ENCODE measurements at places on chromosomes 3 and 15. TPM values are rescaled to one million over a fixed set of nuclear protein-coding genes. Genes with fewer than 3 reads are reported as not detected.

DNA sequence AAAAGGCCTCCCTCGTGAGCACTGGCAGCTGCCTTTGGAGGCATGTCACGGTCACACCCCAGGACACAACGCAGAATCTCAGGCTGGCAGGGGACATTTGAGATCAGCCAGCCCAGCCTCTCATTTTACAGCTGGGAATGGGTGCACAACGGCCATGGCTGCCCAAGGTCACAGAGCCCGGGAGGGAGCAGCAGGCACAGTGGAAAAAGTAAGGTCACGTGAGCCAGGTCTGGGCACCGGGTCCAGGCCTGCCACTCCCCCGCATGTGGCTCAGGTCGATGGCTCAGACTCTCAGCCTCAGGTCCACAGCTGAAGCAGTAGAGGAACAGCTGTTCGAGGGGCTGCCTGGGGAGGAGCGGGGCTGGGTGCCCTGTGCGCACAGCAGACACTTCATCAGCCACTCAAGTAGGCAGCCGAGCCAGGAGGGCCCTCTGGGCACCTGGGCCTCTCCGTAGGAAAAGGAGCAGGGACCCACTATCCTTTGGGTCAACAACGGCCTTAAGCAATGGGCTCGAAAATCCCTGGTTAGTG lies 260.6 kb downstream of the GOLGA6L6 start:
- no peak for DNase-seq

Gene RAB7A
- 85.5 TPM for total RNA-seq

DNA sequence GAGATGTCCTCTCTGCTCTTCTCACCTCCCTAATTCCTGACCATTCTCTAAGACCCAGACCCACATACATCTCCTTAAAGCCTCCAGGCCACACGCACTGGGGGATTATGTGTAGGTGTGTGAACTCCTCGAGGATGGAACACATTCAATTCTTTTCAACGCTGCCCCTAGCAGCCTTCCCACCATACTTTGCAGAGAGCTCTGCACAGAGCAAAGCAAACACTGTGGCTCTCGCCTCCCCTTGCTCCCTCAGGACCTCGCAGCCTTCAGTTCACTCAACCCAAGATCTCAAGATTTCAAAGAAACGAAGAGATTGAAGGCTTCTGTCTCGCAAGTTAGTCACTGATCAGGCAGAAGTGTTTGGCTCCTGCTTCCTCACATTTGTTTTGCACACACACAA lies 6.0 kb downstream of the ACTC1 start:
- no peak for DNase-seq

- no peak for DNase-seq
Observed at GRCh38 chr3:183064475-183064874, 34.8 kb downstream of the MCCC1 start.

DNA sequence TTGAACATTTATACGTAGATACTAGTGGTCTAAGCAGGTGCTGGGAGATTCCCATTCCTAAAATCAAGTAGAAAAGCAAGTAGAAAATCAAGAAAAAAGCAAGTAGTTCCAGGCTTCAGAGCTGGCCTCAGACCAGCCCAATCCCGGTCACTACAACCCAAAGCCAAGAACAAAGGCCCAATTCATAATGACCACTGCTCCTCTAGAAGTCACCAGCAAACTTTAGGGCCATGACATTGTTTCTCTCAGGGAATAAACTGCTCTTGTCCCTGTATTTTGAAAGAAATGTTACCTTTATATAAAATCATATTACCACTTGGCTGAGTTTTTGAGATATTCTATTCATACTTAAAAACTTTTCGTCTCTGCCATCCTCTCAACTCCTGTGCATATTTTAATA lies 106.3 kb upstream of the IL12A start:
- no peak for DNase-seq

Gene CYP11A1
- 0.64 TPM for total RNA-seq

DNA sequence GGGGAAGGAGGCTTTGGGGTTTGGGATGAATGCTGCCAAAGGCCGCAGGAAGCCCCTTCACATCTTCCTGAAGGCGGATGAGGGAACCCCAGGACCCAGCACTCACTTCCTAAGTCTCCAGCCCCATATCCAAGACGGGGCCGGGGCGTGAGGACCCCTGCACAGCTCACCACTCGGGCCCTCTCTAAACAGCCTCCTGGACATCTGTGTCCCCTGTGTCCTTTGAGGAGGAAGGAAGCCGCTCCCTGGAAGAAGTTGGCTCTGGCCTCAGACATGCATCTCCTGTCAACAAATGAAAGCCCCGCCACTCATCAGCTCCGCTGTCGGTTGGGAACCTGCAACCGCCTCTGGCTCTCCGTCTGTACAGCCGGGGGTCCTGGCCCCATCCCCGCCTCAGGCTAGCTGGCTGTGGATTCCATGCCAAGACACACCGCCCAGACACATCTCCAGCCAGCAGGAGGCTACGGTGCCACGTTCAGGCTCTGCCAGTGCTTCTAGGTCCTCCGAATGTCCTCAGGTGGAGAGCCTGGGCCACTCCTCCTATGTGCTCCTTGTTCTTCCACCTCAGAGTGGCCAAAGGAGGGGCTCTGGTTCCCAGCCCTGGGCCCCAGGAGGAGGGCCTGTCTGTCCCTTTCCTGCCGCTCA lies 140.0 kb upstream of the MEF2A start:
- no peak for DNase-seq

Gene UROC1
- total RNA-seq = under 0.01 TPM

Gene CILP
- under 0.01 TPM for total RNA-seq

GRCh38 chr15:78660584-78660983 lies 19.6 kb upstream of the CHRNB4 start:
- DNase-seq = no peak

- no peak for DNase-seq
Observed at GRCh38 chr3:189655617-189656016, 24.4 kb downstream of the TP63 start.

Gene SLC9A9
- total RNA-seq = 2.9 TPM

GRCh38 chr3:8757551-8758518 lies 11.6 kb downstream of the OXTR start:
- DNase-seq = peak; percentile 72

DNA sequence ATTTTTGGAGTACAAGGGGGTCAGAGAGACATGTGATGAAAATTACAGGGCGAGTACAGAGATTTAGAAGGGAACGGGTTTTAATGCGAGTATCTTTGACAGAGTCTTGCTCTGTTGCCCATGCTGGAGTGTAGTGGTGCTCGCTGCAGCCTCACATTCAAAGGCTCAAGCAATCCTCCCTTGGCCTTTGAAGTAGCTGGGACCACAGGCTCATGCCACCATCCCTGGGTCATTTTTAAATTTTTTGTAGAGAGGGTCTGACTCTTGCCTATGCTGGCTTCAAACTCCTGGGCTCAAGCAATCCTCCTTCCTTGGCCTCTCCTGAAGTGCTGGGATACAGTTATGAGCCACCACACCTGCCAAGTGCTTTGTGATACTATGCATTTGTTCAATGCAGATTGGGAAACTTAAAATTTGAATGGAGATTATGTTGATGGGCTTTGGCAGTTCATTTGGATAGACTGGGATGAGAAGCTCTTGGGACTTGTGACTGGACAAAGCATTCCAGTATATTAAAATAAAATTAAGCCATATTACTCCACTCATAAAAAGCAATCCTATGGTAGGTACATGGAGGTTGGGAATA lies 4.0 kb upstream of the LMLN start:
- DNase-seq = no peak

- DNase-seq = peak; percentile 64
Observed at GRCh38 chr3:188262913-188263683, 109.1 kb downstream of the LPP start.

GRCh38 chr3:105752791-105753415 lies 115.9 kb downstream of the CBLB start:
- peak; percentile 38 for DNase-seq

GRCh38 chr3:1263121-1263520 lies 170.3 kb downstream of the CNTN6 start:
- DNase-seq = no peak

- DNase-seq = peak; percentile 59
Observed at GRCh38 chr3:56042326-56042951, 425.8 kb downstream of the ERC2 start.

Gene BLM
- total RNA-seq = 4.8 TPM

DNA sequence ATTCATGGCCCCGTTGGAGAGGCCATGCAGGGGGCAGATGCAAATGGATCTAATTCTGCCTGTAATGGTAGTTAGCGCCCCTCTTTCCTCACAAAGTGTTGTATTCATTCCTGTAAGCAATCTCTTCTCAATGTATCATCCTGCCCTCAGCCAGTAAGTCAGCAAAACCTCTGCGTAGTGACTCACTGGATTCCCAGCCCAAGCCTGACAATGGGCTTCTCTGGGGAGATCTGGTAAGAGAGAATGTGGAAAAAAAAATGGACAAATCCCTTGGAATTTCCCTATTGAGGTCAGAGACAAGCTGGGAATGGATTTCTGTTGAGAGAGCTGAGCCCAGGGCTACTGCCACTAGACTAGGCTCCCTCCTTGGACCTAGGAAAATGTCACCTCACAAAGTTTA lies 25.4 kb downstream of the ADPGK start:
- peak; percentile 84 for DNase-seq

Gene LNP1
- total RNA-seq = 4.2 TPM

- DNase-seq = no peak
Observed at GRCh38 chr3:169172535-169172934, 491.0 kb downstream of the MECOM start.

Gene EPHB3
- 3.5 TPM for total RNA-seq

GRCh38 chr3:39419742-39420315 lies 13.3 kb downstream of the RPSA start:
- DNase-seq = no peak

DNA sequence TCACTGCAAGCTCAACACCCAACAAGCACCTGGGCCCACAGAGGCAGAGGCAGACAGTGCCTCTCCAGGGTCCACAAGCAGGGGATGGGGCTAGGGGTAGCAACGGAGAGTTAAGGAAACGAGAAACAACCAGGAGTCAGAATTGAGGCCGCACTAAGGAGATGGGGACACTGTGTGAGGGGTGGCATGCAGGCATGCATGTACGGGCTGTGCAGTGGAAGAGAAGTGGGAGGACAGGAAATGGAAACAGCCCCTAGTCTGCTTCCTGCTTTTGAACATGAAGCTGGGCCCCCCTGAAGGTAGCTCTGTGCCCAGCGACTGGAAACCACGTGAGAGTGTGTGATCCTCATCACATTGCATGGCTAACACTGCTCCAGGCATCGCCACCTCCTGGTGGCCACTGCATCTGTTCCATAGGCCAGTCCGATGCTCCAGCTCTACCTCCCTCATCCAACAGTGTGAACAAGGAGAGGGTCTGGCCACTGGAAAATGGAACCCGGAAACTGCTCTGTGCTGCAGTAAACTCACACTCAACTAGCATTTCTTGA lies 44.0 kb downstream of the XXYLT1 start:
- DNase-seq = peak; percentile 23

GRCh38 chr15:63008333-63009049 lies 34.1 kb upstream of the TPM1 start:
- no peak for DNase-seq

DNA sequence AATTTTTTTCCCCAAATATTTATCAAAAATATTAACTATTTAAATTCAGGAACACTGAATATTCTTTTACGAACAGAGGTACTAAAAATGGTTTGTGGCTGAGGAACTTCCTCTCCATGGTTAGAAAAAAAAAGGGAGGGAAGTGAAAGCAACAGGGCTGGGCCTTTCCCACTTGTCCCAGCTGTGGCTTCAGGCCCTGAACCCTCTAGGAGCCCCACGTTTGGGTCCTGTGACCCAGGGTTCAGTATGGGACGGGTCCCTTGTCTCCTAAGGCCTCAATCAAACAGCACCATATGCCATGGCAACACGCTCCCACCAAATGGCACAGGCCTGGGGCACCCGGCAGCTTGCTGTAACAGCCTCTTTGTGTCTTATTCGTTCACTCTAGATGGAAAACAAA lies 32.4 kb downstream of the POC1A start:
- DNase-seq = no peak

- DNase-seq = peak; percentile 19
Observed at GRCh38 chr3:64008487-64009351, 14.6 kb downstream of the PSMD6 start.

Gene TERB2
- total RNA-seq = not detected

GRCh38 chr3:157807280-157807679 lies 298.9 kb downstream of the SHOX2 start:
- DNase-seq = no peak

- DNase-seq = no peak
Observed at GRCh38 chr3:147680837-147681483, 271.8 kb downstream of the ZIC1 start.

DNA sequence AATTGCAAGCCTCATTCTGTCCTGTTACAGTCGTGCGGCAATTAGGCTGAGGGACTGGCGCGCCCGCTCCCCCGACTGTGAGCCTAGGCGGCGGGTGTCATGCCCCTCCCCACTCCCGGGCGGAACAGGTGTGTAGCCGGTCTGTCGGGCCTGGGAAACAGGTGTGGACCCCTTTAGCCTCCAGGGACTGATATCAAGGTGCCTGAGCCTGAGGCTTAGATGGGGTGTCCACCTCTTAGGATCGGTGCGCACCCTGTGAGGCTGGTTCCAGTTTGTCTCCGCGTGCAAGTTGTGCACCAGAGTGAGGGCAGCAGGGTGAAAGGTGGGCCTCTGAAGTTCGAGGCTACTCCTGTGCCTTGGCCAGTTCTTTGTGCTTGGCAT lies 686 bp downstream of the VPS8 start:
- no peak for DNase-seq

Gene PDCD10
- total RNA-seq = 84.1 TPM

Gene ARHGAP11A
- total RNA-seq = 25.5 TPM

DNA sequence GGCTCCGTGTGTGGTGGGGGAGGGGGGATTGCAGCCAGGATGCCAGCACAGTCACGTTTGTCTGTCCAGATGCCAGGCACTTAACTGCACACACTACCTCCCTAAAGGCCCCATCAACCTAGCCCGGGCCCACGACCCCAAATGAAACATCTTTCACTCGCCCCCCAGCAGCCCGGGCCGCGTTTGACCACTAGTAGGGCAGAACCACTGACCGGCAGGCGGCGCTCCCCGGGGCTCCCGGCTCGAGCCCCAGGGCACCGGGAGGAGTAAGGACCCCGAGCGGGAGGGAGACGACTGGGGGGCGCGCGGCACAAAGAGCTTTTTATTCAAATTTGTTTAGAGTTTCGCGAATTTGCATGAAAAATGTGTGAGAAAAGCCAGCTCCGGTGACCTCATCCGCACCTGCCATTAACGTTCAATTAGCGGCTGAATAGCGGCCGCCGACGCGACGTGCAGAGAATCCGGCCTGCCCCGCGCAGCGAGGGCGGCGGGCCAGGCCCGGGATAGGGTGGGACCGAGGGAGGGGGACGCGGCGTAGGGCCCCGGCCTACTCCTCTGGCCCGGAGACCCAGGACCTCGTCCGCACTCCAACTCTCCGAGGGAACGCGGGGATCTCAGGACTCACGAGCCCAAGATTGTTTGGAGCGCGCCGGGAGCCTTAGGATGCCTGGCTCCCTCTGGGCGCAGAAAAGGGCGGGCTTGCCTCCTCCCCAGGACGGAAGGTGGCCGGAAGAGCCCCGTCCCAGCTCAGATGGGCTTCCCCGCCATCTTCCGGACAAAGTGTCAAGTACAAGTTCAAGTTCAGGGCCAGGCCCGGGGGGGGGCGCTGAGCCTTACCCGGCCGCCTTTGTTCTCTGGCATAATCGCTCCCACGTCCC lies 64.9 kb upstream of the POLG start:
- DNase-seq = peak; percentile 21

GRCh38 chr3:136960838-136961836 lies 3.4 kb downstream of the IL20RB start:
- DNase-seq = peak; percentile 50

Gene LRRK1
- total RNA-seq = 11.6 TPM

Measured in fibroblast of villous mesenchyme (primary cell).